PC-3 (cell line): ENCODE measurements at places on chromosomes 1 and 21. TPM values are rescaled to one million over a fixed set of nuclear protein-coding genes. Genes with fewer than 3 reads are reported as not detected.

DNA sequence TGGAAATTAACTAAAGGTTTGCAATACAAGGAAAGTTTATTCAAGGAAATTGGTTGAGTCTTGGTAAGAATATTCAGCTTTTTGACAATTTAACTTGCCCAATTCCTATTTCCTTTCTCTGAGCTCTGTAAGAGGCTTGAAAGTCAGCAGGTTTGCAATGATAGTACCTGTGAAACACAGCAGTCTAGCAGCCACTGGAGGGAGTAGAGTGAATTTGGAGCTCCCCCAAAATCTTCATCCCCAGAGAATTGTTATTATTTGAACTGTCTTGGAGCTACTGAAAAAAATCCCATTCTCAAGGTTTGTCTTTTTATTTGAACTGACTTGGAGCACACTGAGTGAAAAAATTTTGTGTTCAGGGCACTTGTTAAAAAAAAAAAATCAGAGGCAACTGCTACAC, 654.2 kb upstream of the PKN2 start:
- no peak overlapping the region for H3K4me3 ChIP-seq
- H3K27me3 ChIP-seq, result no peaks in the 10 kb centered on the region
- H3K36me3 ChIP-seq, result no peaks in the 10 kb centered on the region
- H3K4me1 ChIP-seq, result no peaks in the 10 kb centered on the region
- H3K27ac ChIP-seq, result no peak overlapping the region

DNA sequence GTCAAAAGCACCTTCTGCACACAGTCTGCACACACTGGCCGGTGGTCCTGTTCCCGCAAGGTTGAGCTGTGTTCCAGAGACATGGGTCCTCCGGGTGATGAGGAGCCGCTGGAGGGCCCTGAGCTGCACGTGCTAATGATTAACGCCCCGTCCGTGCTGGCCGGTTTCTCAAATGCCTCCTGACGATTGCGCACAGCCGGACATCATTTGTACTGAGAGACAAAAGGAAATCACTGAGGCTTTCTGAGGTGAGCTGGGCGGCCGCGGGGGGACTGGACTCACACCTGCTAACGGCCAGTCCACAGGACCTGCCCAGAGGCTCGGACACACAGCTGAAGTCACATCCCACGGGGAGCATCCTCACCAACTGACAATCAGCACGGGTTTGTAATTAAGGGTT, 29.2 kb downstream of the POFUT2 start:
- DNase-seq, result no peak
- H3K4me1 ChIP-seq, result peaks cover 8% of the 10 kb centered on the region
- H3K4me3 ChIP-seq, result no peak overlapping the region
- H3K27ac ChIP-seq, result no peak overlapping the region
- H3K27me3 ChIP-seq, result 0 out of 2 replicates have a peak, but pooled peaks cover 8% of the 10 kb centered on the region

DNA sequence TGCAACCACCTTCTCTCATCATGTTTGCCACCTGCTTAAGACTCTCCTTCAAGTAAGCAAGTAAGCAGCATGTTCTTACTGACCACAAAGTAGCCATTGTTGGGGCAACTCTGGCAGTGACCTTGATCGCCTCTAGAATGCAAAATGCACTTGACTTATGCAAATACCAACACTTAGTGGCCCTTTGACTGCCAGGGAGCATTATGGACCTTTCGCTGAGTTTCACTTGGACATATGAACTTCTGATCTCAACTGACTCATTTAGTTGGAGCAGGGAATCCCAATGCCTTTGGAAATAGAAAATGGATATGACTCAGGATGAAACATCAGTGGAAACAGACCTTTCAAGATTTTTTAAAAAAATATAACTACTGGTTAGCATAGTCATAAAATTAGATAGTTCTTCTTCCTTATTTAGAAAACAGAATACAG, 6.1 kb upstream of the PLA2G5 start:
- no peak overlapping the region for H3K4me3 ChIP-seq
- DNase-seq, result peak; percentile 88
- H3K36me3 ChIP-seq, result no peaks in the 10 kb centered on the region

DNA sequence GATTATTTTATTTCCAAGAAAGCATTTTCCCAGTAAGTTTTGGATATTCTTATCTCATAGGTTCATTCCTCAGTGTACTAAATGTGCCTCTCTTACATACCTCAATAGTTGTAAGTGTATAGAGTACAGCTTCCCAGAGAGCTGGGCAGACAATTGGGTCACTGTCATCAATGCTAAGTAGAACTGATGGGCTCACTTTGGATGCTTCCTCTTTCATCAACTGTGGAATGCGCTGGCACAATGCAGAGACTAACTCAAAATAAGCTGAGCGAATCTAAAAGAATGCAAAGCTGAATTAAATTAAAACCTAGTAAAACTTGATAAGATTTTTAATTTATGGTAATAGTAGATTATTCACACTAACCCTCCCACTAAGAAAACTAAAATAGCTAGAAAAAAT, 21.5 kb downstream of the LTN1 start:
- no peak overlapping the region for H3K27ac ChIP-seq
- H3K27me3 ChIP-seq, result no peaks in the 10 kb centered on the region

GRCh38 chr21:33051925-33052324, 18.0 kb upstream of the OLIG1 start:
- no peak overlapping the region for H3K27ac ChIP-seq
- DNase-seq, result no peak
- no peak overlapping the region for H3K4me3 ChIP-seq

The USH2A gene
- total RNA-seq, result not detected in 2 replicates

The VSIG8 gene
- 0.29 and 0.47 TPM in 2 replicates for total RNA-seq

The RPL22 gene
- 283 and 297 TPM in 2 replicates for total RNA-seq
